Kidney glomerular epithelial cell (primary cell): ENCODE measurements at places on chromosomes 1 and 21.

- DNase-seq = no peak
These were observed 7.7 kb downstream of the LPGAT1 start for GRCh38 chr1:211822677-211823407.

- no peak for DNase-seq
These were observed 20.0 kb upstream of the BRDT start for GRCh38 chr1:91929250-91929649.

DNA sequence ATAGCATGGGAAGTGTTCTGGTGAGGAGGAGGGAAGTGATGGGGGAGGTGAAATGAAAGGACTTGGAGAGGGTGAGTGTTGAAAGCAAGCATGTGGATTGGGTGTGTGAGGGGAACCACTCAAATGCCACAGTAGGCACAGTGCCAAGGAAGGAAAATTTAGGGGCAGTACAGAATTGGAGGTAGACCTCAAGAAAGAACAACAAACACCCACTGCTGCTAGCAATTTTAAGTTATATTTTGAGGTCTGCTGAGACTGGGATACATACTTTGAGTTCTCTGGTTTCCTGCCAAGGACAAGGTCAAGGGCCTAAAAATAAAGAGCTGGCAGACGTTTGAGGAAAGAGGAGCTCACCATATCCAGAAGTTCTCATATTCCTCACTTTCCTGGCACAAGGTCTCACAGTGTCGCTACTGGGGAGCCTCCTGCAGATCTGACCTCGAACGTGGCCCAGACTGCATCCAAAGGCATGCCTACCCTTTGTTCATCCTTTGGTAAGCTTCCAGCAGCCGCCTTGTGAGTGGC, 104.0 kb downstream of the BRINP2 start:
- DNase-seq = no peak

- DNase-seq = no peak
These were observed 2.1 kb downstream of the MXRA8 start for GRCh38 chr1:1356166-1356795.

GRCh38 chr1:200306944-200307754, 102.7 kb downstream of the ZNF281 start:
- DNase-seq = peak; percentile 46

GRCh38 chr1:11790880-11791715, 14.7 kb downstream of the MTHFR start:
- DNase-seq = no peak

- peak; percentile 84 for DNase-seq
These were observed 18.3 kb upstream of the ARID1A start for GRCh38 chr1:26677306-26678115.
